Suppressor macrophage (primary cell): ENCODE measurements at places on chromosomes 12 and 14.

DNA sequence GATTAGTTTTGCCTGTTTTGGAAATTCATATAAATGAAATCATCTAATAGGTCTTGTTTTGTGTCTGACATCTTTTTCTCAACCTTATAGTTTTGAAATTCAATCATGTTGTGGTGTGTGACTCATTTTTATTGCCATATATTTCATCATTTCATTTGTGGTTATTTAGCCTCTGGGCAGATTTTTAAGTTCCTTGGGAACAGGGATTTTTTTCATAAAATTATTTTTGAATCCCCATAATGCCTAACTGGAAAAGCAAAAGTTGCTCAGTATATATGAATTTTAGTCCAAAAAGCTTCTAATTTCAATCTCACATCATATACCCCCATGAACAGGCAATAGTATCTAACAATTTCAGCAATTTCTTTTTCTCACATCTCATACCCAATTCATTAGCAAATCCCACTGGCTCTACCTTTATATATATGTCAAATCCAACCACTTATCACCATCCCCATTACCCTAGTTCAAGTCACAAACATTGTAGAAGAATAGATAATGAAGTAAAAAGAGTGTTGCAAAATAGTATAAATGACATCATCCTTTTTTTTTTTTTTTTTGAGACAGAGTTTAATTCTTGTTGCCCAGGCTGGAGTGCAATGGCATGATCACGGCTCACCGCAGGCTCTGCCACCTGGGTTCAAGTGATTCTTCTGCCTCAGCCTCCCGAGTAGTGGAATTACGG is 2.6 kb upstream of the OR6J1 start:
- DNase-seq: no peak

- DNase-seq: peak; percentile 91
Measured at GRCh38 chr12:91877022-91877421, 268.6 kb downstream of the BTG1 start.

DNA sequence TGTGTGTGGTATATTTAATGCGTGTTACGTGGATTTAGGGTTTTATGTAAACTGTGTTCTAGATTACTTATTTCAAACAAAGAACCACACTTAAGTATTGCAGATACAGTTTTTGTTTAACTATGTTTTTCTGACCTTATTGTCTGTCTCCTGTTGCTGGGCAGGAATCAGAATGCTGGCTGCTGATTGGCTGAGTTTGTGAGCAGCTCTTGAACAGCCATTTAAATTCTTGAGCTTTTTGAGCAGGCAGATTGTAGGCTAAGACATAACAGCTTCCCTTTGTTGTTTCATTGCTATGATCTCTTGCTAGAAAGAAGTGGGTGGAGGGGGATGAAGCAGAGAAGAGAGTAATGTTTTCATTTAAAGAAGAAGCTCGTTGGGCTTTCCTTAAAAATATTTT is 52.2 kb downstream of the ATF7IP start:
- DNase-seq: peak; percentile 65

- DNase-seq: no peak
Measured at GRCh38 chr14:49931523-49931922, 38.6 kb downstream of the ARF6 start.

GRCh38 chr14:90301122-90301521 is 30.6 kb downstream of the NRDE2 start:
- DNase-seq: no peak

- peak; percentile 74 for DNase-seq
Measured at GRCh38 chr12:48936379-48936979, 11.2 kb upstream of the FKBP11 start.

DNA sequence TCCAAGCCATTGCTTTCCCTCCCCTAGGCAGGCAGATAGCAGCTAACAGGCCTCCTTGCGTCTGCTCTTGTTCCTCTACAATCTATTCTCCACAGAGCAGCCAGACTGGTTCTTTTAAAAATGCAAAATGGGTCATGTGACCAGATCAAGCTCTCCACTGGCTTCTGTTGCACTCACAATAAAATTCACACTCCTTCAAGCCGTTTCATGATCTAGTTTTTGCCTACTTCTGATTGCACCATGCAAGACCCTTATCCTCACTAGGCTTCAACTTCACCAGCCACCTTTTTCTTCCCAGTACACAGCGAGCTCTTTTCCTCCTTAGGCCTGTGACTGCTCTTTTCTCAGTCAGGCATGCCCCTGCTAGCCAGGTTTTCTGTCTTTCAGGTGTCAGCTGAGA is 6.1 kb upstream of the KRAS start:
- no peak for DNase-seq

GRCh38 chr12:115382681-115383080 is 698.7 kb upstream of the TBX3 start:
- DNase-seq: no peak

GRCh38 chr12:95674631-95675030 is 115.9 kb downstream of the NTN4 start:
- DNase-seq: no peak

GRCh38 chr14:37329189-37330001 is 131.7 kb downstream of the MIPOL1 start:
- DNase-seq: no peak

GRCh38 chr12:94290353-94290752 is 142.0 kb downstream of the PLXNC1 start:
- DNase-seq: no peak

GRCh38 chr14:39740454-39740853 is 308.2 kb upstream of the FBXO33 start:
- no peak for DNase-seq

GRCh38 chr14:75561013-75561432 is 17.4 kb upstream of the FLVCR2 start:
- peak; percentile 84 for DNase-seq

GRCh38 chr12:76275511-76276093 is 72.6 kb downstream of the BBS10 start:
- DNase-seq: peak; percentile 51

DNA sequence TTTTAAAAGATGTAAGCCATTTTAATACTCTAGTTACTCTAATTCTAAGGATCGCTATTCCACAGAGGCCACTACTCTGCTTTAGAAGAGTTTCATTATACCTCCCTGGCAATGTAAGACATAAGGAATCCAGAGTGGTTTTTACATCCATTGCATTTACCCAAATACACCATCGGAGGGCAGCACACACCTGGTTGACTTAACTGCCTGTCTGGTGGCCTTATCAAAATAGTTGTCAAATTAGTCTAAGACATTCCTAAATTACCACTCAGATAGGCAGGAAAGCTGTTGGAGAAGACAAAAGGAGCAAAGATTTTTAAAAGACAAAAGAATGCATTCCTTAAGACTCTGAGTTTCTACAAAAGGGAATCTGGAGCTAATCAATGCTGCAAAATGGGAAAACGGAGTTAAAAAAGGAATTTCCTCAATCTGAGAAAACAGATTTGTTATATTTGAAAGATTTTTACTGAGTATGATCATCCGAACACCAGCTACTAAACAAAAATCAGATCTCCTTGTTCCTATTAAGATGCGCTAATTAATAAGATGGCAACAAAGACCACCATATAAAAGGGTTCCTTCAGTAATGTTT is 33.8 kb upstream of the FGD4 start:
- peak; percentile 70 for DNase-seq

GRCh38 chr12:18496156-18496555 is 234.8 kb downstream of the PIK3C2G start:
- DNase-seq: no peak

DNA sequence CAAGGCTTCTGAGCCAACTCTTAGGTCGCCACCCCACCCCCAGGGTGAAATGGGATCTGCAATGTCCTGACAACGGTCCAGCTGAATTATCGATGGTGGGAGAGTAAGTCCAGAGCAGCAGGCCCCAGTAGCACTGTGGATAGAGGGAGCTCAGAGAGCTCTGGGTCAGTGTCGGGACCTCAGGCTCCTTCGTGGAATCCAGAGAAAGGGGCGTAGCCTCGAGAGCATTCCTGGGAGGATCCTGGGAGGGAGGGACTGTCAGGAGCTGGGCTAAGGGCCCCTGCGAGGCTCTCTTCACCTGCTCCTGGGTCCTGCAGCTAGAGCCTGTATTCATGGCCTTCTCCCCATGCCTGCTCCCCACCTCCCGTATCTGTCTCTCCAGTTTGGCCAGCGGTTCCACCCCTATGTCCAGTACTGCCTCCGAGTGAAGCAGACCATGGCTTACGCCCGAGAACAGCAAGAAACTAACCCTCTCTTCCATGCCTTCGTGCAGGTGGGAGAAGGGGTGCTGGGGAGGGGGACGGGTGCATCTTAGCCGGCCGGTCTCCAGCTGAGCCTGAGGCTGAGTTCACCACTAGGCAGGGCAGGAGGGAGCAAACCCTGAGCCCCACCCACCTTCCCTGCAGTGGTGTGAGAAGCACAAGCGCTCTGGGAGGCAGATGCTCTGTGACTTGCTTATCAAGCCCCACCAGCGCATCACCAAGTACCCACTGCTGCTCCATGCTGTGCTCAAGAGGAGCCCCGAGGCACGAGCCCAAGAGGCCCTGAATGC is 6.6 kb downstream of the PLEKHG6 start:
- DNase-seq: no peak

DNA sequence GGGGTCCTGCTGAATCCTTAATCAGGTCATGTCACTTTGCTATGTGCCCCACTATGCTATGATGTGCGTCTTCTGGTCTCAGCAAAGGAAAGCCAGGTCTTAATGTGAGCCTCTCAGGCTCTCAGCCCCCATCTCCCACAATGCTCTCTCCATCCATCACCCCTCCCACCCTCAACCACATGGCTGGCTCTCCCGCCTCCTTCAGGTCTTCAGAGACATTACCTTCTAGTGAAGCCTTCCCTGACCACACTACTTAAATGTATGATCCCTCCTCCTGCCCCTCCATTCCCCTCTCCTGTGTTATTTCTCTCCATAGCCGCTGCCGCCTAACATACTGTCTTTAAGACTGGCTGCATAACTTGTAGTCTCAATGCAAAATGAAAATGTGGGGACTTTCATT is 50.5 kb downstream of the KRT80 start:
- DNase-seq: no peak
